Melanocyte of skin (primary cell): ENCODE measurements at places on chromosomes 16 and 17. TPM values are rescaled to one million over a fixed set of nuclear protein-coding genes. Genes with fewer than 3 reads are reported as not detected.

Gene HSD11B2
- total RNA-seq, result 0.33 and 0.62 TPM in 2 replicates

Gene AATK
- total RNA-seq, result 50.6 and 82.9 TPM in 2 replicates

Gene KRT13
- total RNA-seq, result not detected in 2 replicates

Gene TPSG1
- not detected in 2 replicates for total RNA-seq

Gene SLC16A6
- 474 and 543 TPM in 2 replicates for total RNA-seq

Gene CLDN9
- not detected in 2 replicates for total RNA-seq

Gene TBC1D3
- total RNA-seq, result not detected in 2 replicates

Gene BAHCC1
- total RNA-seq, result 18.9 and 19.3 TPM in 2 replicates

Gene CTRB1
- total RNA-seq, result not detected in 2 replicates

Gene NT5M
- total RNA-seq, result 3.2 and 3.3 TPM in 2 replicates

Gene SPPL2C
- not detected in 2 replicates for total RNA-seq

Gene ST6GALNAC1
- not detected in 2 replicates for total RNA-seq

Gene STH
- total RNA-seq, result not detected in 2 replicates

Gene SEZ6L2
- total RNA-seq, result 6.2 TPM in 2 replicates

Gene TAT
- total RNA-seq, result not detected in 2 replicates

Gene ARHGAP23
- 4.6 and 6.0 TPM in 2 replicates for total RNA-seq

Gene PYCARD
- 298 and 360 TPM in 2 replicates for total RNA-seq

Gene CD300E
- total RNA-seq, result not detected in 2 replicates

Gene PRR11
- total RNA-seq, result 11.3 and 474 TPM in 2 replicates

Gene KRTAP4-1
- total RNA-seq, result not detected in 2 replicates

Gene CDH13
- 0.36 TPM in 1 of 2 replicates, not detected in the other for total RNA-seq

Gene CHST4
- total RNA-seq, result not detected in 2 replicates

Gene PARD6A
- total RNA-seq, result 0.69 and 0.73 TPM in 2 replicates

Gene ELOB
- 238 and 259 TPM in 2 replicates for total RNA-seq

Gene GAST
- total RNA-seq, result not detected in 2 replicates
